NCI-H2029 (cell line): ENCODE measurements at places on chromosomes 4 and X.
A peak's percentile ranks its signal among the peaks of the same experiment; 100 is the strongest.

GRCh38 chrX:146754268-146754667 lies 55.3 kb upstream of the CXorf51B start:
- no peak for DNase-seq

DNA sequence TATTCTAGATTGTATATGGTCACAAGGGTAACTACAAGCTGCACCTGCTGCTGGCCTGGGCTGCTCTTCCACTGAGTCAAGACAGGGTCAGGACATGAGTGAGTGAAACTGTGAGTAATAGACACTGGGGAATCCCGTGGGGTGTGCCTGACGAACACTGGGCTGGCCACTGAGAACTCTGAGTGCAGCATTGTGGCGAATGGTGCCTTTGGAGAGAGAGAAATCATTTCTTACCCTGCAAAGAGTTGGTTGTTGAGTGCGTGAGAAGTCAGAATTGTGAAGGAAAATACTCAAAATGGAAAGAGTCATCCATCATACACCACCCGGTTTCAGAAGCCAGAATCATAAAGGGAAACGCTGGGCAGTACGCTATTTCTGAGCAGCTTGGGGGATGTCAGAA lies 43.1 kb upstream of the LSM6 start:
- DNase-seq: no peak

DNA sequence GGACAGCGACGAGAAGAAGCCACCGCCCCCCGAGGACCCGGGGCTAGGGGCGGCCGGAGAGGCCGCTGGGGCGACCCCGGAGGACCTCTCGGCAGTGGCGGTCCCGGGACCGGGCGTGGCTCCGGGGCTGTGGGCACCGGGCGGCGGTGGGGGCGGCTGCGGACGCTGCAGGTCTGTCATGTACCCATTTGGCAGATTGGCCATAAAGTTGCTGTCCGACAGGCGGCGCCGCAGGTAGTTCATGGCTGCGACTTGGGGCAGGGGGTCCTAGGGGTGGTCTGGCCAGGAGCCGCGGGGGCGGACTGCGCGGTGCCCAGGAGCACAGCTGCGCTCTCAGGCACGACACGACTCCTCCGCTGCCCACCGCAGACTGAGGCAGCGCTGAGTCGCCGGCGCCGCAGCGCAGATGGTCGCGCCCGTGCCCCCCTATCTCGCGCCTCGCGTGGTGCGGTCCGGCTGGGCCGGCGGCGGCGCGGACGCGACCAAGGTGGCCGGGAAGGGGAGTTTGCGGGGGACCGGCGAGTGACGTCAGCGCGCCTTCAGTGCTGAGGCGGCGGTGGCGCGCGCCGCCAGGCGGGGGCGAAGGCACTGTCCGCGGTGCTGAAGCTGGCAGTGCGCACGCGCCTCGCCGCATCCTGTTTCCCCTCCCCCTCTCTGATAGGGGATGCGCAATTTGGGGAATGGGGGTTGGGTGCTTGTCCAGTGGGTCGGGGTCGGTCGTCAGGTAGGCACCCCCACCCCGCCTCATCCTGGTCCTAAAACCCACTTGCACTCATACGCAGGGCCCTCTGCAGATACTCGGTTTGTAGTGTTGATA lies at the start of gene SYN1:
Gene SYN1, minus strand, starts transcription at position 372 of the 817 bp plus-strand sequence. Its CDS starts 129 bp downstream, at position 243.
- DNase-seq: peak; percentile 66

GRCh38 chr4:23388699-23389395 lies 501.0 kb downstream of the PPARGC1A start:
- no peak for DNase-seq

DNA sequence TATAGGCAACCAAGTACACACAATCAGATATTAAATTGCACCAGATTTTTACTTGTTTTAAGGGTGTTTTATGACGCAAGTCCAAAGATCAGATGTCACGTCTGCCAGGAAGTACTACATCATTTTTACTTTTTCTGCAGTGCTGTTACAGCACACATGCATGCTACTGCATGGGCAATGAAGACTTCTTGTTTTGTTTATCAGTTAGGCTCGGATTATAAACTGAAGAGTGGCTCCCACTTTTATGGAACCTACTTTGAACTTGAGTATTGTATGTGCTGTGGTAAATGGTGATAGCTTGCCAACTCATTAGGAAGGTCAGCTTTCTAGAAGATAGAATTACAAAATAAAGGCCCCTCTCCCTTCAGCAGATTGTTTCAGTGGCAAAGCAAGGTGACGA lies 131.6 kb downstream of the CEP135 start:
- no peak for DNase-seq

DNA sequence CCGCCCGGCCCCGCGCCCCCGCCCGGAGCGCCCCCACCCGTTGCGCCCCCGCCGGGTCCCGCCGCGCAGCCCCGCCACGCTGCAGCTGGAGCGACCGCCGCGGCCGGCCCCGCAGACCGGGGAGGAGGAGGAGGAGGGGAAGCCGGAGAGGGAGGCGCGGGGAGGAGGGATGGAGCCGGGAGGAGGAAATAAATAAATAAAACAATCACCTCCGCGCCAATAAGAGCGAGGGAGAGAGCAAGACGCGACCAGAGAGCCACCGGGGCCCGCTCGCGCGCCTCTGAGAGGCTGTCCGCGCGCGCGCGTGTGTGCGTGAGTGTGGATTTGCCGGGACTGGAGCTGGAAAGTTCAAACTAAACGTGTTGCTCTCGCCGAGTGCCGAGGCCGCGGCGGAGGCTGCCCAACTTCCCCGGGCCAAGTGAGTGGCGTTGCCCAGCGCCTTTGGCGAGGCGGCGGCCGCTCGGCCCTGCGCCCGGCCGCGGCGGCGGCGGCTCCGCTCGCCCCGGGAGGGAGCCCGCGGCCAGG lies 2184.4 kb upstream of the TENM3 start:
- no peak for DNase-seq

GRCh38 chr4:105179539-105180401 lies 33.1 kb downstream of the TET2 start:
- no peak for DNase-seq

- no peak for DNase-seq
Measured at GRCh38 chr4:124123181-124123580, 589.4 kb downstream of the ANKRD50 start.

GRCh38 chr4:37827030-37827685 lies 672 bp downstream of the PGM2 start:
- no peak for DNase-seq

DNA sequence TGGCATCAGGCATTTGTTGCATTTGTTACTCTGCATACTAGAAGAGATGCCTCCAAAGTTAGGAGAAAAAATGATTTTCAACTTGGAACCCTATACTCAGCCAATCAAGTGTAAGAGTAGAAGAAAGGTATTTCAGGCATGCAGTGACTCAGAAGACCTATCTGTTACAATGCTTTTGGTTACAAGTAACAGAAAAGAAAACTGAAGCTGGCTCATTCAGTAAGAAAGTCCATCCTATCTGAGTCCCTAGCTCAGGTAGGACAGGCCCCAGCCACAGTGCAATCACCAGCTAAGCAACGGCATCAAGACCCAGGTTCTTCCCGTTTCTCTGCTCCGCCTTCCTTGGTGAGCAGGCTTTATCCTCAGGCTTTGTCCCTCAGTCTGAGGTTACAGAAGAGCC lies 23.3 kb downstream of the MECP2 start:
- no peak for DNase-seq

GRCh38 chr4:68272380-68272779 lies 26.9 kb upstream of the TMPRSS11B start:
- DNase-seq: no peak

GRCh38 chr4:129328162-129328561 lies 232.2 kb downstream of the C4orf33 start:
- no peak for DNase-seq

GRCh38 chrX:49193542-49193964 lies 6.4 kb downstream of the SYP start:
- no peak for DNase-seq

GRCh38 chrX:111336141-111336540 lies 65.9 kb upstream of the CAPN6 start:
- no peak for DNase-seq

- DNase-seq: no peak
Measured at GRCh38 chr4:65617416-65617815, 52.9 kb downstream of the EPHA5 start.
